ENCODE measurements at places on chromosomes 7 and 10.

- no peak for DNase-seq
Observed at GRCh38 chr10:129926066-129927055, 37.7 kb downstream of the EBF3 start.

- DNase-seq, result no peak
Observed at GRCh38 chr10:86936661-86937501, 20.5 kb downstream of the MMRN2 start.

DNA sequence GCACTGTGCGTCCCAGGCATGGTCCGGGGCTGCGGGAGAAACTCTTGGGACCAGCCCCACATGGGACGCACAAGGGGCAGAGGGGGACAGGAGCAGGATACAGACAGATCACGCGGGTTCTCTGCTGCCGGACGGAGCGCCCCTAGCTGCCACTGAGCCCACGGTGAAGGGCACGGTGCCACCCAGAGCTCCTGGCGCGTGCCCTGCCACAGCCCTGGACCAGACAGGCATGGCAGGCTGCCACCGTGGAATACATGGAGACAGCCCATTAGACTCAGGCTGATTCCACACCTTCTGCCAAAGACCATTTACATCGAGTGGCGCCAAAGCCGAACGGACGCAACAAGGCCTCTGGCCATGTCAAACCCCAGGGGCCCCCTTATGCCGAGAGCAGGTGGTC is 90.4 kb downstream of the MAD1L1 start:
- DNase-seq, result no peak

DNA sequence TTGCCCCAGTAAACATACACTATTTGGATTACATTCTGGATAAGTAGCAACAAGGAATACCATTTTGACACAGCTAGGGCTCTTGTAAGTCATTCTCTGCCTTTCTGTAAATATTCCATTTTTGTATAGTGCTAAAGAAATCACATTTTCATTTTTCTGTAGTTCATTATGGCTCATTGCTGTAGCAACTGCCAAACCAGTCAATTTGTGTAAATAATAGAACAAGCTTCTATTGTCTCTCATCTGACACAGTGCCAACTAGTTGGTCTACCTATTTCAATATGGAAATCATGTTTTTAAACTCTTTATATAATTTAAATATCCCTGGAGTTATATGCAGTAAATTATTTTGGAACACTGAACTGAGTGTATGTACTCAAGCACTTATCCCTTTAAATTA is 193.7 kb downstream of the RELN start:
- DNase-seq, result no peak

DNA sequence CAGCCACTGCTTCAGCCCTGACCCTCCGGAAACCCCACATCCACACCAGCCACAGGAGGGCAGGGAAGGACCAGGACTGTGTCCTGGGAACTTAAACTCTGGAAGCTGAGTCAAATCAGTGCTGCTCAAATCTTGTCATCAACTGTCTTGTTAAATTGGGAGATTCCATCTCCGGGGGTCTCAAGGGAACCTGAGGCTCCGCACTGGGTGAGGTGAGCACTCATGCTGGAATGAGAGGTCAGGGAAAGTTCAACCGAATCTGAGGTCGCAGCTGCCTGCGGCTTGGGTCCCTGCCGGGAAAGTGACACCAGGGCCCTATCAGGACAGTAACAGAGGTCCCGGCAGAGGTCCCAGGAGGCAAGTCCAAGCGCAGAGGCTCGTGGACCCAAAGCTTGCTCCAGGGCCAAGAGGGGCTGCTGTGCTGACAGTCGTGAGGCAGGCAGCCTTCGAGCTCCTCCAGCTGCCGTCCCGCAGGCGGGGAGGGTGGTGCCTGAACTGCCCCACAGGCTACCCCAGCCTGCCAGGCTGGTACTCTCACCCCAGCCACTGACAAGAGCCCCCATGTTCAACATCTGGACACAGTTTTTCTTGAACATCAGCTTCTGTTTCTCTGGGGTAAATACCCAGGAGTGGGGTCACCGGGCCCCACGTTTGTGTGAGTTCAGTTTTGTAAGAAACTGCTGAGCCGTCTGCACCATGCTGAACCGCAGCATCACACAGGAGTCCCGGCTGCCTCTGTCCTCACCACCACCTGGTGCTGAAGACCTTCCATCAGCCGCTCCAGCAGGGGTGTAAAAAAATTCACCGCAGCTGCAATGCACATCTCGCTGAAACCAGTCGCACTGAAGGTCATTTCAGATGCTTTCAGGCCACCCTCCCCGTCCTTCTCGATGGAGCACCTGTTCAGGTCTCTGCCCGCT is 101.0 kb downstream of the DIP2C start:
- DNase-seq, result no peak

DNA sequence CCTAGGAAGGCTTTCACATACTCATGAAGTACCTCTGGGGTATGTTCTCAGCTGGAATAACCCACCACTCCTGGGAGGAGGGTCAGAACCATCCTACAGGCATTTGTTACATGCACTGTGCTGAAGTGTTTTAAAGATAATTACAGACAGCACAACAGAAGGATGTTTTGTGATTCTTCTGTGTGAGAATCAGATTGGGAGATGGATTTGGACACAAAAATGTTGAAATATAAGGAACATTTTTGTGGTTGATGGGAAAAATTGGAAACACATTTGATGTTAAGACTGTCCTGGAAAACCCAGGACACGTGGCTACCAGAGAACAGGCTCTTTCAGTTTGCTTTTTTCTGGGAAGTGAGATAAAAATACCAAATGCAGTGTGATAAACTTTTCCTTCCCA is 61.4 kb downstream of the BICC1 start:
- no peak for DNase-seq

- DNase-seq, result no peak
Observed at GRCh38 chr10:59618666-59619065, 91.0 kb downstream of the SLC16A9 start.

GRCh38 chr7:53383131-53383530 is 347.7 kb downstream of the POM121L12 start:
- DNase-seq, result no peak

DNA sequence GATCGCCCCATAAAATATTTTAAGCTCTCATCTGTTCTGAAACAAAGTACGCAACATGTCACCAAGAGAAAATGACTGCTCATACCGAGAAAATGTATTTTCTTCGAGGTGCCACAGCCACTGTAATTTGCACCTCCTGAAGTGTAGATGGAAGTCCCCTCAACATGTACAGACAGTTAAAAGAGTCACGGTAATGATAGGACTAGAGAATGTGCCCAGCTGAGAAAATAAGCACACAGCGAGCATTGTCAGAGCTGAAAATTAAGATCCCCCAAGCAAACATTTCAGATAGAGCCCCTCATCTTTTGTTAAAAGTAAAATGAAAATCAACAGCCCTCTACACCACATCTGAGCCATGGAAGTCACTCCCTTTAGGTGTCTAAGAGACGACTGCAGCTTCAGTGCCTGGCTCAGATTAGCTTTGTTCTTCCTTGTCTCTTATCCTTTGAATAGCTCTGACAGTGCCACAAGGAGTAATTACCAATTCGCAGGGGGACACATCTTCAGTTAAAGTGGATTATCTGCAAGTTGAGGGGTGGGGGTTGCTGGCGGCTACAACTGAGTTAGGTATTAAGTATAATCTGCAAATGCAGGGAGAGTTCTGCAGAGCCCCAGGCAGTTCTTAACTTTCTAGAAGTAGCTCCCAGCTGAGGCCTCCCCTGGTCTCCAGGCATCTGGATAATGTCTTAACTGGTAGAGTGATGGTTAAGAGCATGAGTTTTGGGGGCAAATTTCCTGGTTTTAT is 222.7 kb upstream of the C7orf33 start:
- DNase-seq, result no peak

GRCh38 chr7:21355406-21355874 is 72.4 kb upstream of the SP4 start:
- DNase-seq, result no peak

GRCh38 chr7:105352018-105352612 is 36.6 kb downstream of the SRPK2 start:
- peak; percentile 46 for DNase-seq

DNA sequence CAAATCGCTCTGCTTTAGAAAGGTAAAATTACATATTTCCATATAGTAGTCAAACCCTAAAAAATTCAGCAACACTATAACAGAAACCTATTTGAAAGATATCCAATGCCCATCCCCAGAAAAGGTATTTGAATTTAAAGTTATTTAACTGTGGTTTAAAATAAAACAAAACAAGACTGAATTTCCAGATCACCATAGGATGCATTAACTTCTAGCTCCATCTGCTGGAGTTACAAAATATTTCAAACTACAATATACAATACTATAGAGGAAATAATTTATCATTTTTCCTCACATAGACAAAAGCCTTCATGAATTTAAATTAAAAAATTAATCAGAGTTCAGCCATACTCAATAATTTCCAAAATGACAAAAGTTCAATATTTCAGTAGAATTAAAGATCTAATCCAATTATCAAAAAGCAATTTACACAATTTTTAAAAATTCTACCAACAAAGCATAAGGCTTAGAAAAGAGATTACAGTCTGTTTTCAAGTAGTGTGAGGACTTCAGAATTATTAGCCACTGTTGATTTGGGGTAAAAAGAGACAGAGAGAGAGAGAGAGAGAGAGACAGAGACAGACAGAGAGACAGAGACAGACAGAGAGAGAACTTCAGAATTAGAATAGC is 75.9 kb downstream of the LMBR1 start:
- no peak for DNase-seq

- DNase-seq, result no peak
Observed at GRCh38 chr10:86139066-86139657, 227.4 kb downstream of the GRID1 start.

DNA sequence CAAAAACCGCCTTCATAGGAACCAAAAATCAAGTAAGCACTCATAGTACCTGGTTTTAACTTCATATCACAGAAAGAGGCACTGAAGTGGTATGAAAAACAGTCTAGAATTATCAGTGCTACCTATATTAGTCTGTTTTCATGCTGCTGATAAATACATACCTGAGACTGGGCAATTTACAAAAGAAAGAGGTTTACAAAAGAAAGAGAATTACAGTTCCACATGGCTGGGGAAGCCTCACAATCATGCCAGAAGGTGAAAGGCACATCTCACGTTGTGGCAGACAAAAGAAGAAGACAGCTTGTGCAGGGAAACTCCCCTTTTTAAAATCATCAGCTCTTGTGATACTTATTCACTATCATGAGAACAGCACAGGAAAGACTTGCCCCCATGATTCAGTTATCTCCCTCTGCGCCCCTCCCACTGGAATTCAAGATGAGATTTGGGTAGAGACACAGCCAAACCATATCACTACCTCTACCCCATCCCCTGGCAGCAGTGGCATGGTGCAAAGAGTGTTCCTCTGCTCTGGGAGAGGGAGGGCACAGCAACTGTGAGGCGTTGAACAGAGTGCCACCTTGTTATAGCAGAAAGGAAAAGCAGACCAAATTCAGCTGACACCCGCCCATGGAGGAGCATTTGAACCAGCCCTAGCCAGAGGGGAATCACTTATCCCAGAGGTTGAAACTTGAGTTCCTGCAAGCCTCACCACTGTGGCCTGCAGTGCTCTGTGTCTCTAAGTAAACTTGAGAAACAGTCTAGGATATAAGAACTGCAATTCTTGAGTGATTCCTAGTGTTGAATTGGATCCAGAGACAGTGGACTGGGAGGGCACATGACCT is 61.9 kb upstream of the PTPRZ1 start:
- DNase-seq, result no peak

DNA sequence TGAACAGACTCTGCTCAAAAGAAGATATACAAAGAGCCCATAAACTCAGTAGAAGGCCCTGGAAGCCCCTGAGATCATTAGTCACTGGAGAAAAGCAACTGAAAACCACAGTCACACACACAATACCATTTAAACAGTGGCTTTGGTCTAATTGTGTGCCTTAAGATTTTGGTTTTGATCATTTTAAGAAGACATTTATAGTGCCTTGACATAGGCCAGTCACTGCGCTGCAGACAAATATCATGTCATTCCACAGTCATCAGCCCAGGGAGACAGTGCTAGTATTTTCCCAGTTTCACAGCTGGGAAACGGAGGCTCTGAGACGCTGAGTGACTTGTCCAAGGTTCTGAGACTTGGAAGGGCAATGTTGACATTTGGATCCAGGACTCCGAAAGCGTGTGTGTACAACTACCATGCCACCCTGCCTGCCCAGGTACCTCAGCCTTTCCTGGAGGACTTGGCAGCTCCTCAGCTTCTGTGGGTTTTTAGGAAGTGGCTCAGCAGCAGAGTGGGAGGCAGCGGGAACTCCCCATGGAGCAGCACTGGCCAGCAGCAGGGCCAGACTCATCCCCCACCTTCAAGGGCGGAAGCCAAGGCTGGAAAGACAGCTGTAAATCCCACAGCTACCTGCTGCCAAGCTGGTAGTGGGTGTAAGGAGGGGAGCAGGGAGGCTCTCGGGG is 173.9 kb downstream of the WDR11 start:
- DNase-seq, result no peak

- DNase-seq, result no peak
Observed at GRCh38 chr7:106588422-106589197, 72.3 kb downstream of the CCDC71L start.

DNA sequence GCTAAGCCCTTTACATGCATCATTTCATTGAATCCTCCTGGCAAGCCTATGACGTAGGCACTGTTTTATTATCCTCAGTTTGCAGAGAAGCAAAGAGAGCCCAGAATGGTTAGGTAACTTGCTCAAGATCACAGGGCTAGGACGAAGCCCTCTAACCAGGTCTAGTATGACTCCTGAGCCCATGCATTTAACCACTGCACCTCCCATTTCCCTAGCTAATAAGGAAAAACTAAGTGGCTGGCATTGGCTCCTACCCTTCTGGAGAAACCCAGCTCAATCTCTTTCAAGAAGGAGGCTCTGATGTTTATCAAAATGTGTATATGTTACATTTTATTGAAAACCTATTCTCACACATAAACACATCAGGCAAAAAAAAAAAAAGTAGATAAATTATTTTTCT is 19.8 kb downstream of the MYOF start:
- DNase-seq, result no peak

- DNase-seq, result no peak
Observed at GRCh38 chr10:30420266-30420665, 13.7 kb upstream of the MAP3K8 start.

- no peak for DNase-seq
Observed at GRCh38 chr10:44965104-44965503, 5.5 kb downstream of the RASSF4 start.

DNA sequence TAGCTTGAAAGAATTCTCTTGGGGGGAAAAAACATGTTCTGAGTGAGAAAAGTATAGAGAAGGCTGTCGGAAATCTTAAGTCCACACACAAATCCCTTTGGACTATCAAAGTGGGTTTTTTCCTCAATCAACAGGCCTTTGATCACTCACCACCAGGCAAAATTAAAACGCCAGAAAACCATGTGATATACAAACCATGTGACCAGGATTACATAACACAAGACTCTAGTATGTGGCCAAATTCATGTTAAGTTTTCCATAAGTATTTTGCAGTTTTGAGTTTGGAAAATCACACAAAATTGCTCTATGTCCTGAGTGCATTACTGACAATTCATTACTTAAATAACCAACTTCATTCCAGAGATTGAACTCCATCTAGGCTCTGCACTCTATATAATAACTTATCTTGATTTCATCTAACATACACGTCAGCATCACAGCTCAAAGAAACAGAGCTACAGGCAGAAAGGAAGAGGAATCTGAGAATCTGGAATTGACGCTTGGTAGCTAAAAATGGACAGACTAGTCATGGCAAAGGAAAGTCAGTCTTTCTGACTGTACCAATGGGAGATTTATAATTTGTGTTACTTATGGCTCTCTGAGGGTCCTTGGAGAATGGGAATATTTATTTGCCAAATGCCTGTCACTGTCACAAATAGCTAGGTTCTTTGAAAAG is 383.5 kb downstream of the SFMBT2 start:
- DNase-seq, result no peak

GRCh38 chr7:135377171-135377570 is 132.7 kb downstream of the CNOT4 start:
- DNase-seq, result no peak
